PC-3 (cell line): ENCODE measurements at places on chromosomes 13 and 19. TPM values are rescaled to one million over a fixed set of nuclear protein-coding genes. Genes with fewer than 3 reads are reported as not detected.

The ARRDC5 gene
- total RNA-seq: not detected in 2 replicates

The HSD17B14 gene
- total RNA-seq: 15.0 and 15.4 TPM in 2 replicates

- H3K36me3 ChIP-seq: no peaks in the 10 kb centered on the region
- H3K27me3 ChIP-seq: no peaks in the 10 kb centered on the region
- H3K4me3 ChIP-seq: no peak overlapping the region
- no peaks in the 10 kb centered on the region for H3K4me1 ChIP-seq
- H3K27ac ChIP-seq: no peak overlapping the region
These were observed 22.8 kb upstream of the CEACAM20 start for GRCh38 chr19:44552324-44552723.

- H3K27me3 ChIP-seq: no peaks in the 10 kb centered on the region
- peak overlapping the region; percentile 92 for H3K4me3 ChIP-seq
- H3K36me3 ChIP-seq: no peaks in the 10 kb centered on the region
- peaks cover 21% of the 10 kb centered on the region for H3K4me1 ChIP-seq
These were observed 1.4 kb downstream of the BRD4 start for GRCh38 chr19:15330801-15331418.

DNA sequence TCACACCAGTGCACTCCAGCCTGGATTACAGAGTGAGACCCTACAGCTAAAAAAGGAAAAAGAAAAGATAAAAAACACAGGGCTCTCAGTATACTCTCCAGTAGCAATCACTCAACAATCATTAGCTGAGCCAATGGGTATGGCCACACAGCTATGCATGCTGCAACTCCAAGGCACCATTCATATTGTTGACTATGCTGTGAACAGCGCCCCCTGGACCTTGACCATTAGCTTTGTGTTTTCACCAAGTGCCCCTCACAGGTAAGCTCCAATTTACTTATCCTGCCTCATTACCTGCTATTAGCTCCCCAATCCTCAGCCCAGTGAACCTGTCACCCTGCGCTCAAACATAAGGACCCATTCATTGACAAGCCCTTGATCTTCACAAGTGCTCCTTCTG lies 35.8 kb downstream of the ZIC5 start:
- no peak for DNase-seq
- no peaks in the 10 kb centered on the region for H3K36me3 ChIP-seq
- no peaks in the 10 kb centered on the region for H3K4me1 ChIP-seq
- no peaks in the 10 kb centered on the region; the same call in 1 of the 2 replicates for H3K27me3 ChIP-seq
